Stimulated activated CD8-positive, alpha-beta memory T cell treated with anti-CD3 and anti-CD28 coated beads, Interleukin-12 subunit alpha, Interleukin-12 subunit beta, amount 100 ng/mL, for 1 hour (primary cell): ENCODE measurements at places on chromosomes 4 and X.

DNA sequence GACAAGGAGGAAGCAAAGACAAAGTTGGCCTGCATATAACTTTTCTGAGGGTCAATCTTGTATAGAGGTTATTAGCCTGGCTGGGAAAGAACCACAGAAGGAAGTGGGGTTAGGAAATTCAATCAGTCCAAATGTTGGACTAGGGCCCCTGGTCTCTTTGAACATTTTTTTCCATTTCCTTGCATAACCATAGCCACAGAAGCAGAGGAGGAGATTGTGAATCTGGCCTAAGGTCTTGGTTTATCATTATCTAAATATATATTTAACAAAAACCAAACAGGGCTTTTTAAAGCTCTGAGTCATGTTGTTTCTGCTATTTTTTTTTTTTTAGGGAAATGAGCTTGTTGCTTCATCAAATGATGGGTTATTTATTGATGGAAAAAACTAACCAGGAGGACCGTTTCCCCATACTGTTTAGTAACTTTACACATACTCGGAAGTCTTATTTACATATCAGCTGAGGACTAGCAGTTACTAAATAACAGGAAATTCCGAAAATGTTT is 97.7 kb upstream of the ACSL4 start:
- DNase-seq: no peak

GRCh38 chr4:178351185-178351584 is 908.9 kb upstream of the AGA start:
- DNase-seq: no peak

DNA sequence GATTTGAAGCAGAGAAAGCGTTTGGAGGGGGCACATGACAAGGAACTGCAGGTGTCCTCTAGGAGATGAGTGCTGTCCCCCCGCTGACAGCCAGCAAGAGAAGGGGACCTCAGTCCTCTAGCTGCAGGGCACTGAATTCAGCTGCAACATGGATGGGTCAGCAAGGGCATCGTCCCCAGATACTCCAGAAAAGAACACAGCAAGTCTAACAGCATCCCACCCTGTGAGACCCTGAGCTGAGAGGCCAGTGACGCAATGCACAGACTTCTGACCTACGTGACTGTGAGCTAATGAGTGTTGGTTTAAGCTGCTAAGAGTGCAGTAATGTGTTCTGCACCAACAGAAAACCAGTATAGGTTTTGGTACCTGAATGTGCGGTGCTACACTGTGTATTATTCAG is 11.6 kb upstream of the CENPVL2 start:
- no peak for DNase-seq

- DNase-seq: no peak
These were observed 53.8 kb downstream of the RBM47 start for GRCh38 chr4:40575846-40576245.

DNA sequence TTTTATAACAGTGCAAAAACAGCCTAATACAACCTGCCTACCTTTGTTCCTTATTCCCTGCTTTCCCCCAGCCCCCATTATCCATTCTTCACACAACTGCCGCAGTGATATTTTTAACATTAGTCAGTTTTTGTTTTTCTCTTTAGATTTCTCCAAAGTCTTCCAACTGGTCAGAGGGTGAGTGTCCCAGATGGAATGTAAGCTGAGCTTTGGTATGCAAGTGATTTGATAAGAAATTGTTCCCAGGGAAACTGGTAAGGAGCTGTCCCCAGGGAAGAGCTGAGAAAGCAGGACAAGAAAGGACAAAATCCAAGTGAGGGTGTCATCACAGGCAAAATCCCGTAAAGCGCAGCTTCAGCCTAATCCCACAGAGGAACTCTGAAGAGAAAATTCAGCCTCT is 475.5 kb upstream of the ADGRL3 start:
- DNase-seq: no peak

- DNase-seq: no peak
These were observed 270.8 kb upstream of the FGF13 start for GRCh38 chrX:138982365-138982764.

DNA sequence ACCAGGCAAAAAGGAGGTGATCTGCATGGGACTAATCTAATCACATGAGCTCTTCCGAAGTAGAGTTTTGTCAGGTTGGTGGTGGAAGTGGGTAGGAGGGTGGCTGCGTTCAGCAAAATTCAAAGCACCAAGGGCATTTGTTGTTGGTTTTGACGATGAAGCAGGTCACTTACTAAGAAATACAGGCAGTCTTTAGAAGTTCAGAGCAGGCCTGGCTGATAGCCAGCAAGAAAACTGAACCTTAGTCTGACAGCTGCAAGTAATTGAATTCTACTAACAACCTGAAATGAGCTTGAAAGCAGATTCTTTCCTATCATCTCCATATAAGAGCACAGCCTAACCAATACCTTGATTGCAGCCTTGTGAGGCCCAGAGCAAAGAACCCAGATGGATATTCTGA is 505.8 kb downstream of the KLHL13 start:
- DNase-seq: no peak

- DNase-seq: no peak
These were observed 1.2 kb upstream of the EFHC2 start for GRCh38 chrX:44344687-44345086.

- no peak for DNase-seq
These were observed 1.6 kb downstream of the MEPE start for GRCh38 chr4:87834401-87834800.

- DNase-seq: no peak
These were observed 51.4 kb upstream of the RAPGEF2 start for GRCh38 chr4:159051245-159052071.

DNA sequence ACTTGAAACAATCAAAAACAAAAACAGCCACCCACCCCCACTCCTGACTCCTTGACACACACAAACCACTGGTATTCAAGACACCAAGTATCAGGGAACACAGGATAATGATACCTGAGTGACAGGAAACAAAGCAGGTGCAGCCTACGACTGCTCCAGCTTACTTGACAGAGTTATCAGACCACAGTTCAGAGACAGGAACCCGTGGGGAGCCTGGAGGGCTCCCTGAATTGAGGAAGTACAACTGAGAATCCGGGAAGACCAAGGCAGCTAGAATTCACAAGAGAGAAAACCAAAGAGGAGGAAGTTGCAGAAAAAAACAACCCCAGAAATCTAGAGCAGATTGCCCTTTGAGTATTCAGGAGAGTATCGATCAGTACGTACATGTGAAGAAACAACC is 20.5 kb downstream of the COMMD8 start:
- DNase-seq: no peak

- no peak for DNase-seq
These were observed 52.8 kb downstream of the P2RY10 start for GRCh38 chrX:78997870-78998558.

- no peak for DNase-seq
These were observed 118.8 kb upstream of the ANXA10 start for GRCh38 chr4:167973513-167973912.

- DNase-seq: no peak
These were observed 10.3 kb upstream of the CENPU start for GRCh38 chr4:184744236-184744635.

DNA sequence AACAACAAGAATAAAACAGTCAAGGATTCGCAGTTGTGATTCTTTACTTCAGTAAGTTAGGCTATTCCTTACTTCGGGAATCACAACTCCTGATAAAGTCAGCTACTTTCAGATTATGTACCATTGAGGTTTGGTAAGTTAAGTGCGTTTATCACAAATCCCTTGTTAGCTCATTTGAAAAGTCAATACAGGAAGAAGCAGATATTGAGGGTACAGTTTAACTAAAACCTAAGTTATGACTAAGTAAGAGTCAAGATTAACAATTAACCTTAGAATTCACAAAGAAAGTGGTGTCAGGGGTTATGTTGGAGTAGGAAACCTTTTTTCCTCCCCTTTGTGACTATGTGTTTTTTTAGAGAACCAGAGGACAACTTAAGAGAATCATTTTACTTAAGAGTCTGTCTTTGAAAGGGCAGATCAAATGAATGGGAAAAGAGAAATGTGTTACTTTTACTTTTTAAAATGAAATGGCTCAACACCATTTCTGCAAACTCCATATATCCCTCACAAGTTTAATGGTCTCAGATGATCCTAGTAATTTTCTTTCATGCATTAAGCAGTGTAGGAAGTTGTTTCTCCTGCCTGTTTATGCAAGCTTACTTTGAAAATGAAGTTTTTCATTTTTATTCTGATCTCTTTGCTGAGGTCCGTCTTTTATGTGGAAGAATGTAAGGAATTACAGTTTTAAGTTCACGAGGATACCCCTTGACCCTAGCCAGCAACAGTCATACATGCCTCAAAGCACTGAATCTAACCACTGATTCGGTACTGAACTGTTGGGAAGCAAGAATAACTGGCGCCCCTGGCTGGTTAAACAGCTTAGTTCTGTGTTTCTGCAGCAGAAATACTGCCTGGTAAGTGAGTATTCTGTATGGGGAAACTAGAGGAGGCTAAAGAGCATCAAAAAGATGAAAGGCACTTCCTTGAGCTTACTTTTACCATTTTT is 211.7 kb downstream of the SLC4A4 start:
- no peak for DNase-seq

GRCh38 chr4:123624959-123625358 is 228.4 kb downstream of the SPRY1 start:
- DNase-seq: no peak

DNA sequence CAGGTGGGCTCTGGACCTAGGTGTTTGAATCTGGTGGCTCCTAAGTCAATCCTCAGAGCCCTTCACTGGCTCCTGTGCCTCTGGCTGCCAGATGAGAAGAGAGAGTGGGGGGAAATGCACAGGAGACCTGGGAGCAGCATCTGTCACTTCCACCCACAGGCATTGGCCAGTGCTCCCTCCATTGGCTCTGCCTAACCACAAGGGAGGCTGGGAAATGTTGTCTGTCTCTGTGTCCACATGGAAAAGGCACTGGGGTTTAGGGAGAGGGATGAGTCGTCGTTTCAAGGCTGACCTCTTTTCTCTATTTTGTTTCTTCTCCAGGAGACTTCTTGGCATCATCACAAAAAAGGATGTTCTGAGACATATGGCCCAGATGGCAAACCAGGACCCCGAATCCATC is 76.4 kb downstream of the CLCN4 start:
- no peak for DNase-seq

DNA sequence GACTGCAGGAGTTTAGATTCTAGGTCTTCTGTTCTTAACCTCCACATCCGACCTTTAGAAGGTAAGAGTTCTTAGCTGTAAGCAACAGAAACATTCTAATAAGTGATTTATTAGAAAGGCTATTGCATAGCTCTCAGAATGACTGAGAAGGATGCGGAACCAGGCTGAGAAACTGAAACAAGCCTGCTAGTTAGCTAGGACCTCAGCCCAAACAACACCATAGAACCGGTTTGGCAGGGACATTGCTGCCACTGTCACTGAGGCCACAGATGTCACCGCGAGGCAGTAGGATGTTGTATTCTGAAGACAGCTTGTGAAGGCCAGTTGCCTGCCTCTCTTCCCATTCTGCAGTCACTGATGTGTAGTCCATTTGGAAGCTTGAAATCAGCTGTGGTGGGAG is 160.0 kb upstream of the ARX start:
- DNase-seq: no peak

GRCh38 chr4:15851969-15852368 is 73.8 kb downstream of the CD38 start:
- no peak for DNase-seq

GRCh38 chr4:18463987-18464559 is 442.5 kb upstream of the LCORL start:
- no peak for DNase-seq

GRCh38 chr4:99447079-99447478 is 11.9 kb upstream of the ADH7 start:
- no peak for DNase-seq

DNA sequence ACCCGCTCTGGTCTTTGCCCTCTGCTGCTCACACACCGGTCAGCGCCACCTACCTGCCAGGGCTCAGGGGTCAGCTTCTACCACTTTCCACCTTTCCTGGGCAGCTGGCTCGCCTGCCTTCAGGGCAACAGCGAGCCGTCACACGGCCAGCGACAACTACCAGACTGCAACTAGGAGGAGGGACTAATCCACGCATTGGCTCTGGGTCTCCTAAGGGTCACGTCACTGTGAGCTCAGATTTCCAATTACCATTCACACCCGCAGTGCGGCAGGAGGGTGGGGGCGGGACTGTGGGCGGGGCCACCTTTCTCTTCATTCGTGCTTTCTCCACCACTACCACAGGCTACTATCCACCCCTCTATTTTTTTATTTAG is at the start of gene BEX5:
BEX5 (minus strand) TSS at position 172 of the 374 bp plus-strand sequence. CDS start 1,712 bp downstream, outside the sequence.
- DNase-seq: no peak

DNA sequence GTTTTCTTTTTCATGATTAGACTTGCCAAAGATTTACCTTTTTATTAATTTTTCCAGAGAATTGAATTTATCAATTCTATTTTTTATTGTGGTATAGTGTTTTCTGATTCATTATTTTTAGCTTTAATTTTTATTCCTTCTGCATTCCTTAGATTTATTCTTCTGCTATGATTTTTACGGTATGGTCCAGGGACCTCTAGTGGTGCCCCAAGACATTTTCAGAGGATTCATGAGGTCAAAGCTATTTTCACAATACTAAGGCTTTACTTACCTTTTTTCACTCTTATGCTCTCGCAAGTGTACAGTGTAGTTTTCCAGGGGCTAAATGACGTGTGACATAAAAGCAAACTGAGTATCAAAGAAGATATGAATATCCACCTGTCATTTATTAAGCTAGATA is 8.0 kb downstream of the RADX start:
- no peak for DNase-seq

- DNase-seq: no peak
These were observed 121.8 kb upstream of the GALNT7 start for GRCh38 chr4:173046818-173047217.

- no peak for DNase-seq
These were observed 6.3 kb downstream of the KIAA1210 start for GRCh38 chrX:119121341-119121740.

GRCh38 chr4:62531264-62531663 is 1331.1 kb downstream of the ADGRL3 start:
- DNase-seq: no peak

DNA sequence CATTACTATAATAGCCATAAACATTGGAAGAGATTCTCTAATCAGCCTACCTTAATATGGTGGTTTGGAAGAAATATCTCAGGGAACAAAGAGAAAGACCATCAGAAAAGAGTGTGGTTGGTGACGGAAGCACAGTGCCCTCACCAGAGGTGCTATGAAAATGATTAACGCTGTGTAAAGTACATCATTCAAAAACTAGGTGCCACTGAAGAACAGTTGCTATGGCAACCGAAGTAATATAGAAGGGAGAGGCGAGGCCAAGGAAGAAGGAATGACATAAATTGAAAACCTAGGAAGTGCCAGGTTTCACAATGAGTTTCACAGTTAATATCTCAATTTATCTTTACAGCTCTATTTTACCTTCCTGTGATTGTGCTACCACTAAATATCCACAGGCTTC is 57.0 kb upstream of the ARSJ start:
- DNase-seq: no peak

GRCh38 chr4:105496899-105497298 is 23.0 kb upstream of the PPA2 start:
- no peak for DNase-seq

DNA sequence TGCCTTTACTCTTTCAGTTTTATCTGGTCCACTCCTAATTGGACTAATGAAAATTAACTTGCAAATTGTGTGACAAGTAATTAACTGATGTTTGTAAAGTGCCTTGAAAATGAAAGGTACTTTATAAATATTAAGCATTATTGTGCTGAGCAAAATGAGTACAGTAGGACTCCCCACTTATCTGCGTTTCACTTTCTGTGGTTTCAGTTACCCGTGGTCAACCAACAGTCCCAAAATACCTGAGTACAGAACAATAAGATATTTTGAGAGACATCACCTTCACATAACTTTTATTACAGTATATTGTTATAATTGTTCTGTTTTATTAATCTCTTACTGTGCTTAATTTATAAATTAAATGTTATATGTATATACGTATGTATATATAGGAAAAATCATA is 27.4 kb upstream of the JADE3 start:
- no peak for DNase-seq
